ENCODE measurements at places on chromosomes 7 and 10.

DNA sequence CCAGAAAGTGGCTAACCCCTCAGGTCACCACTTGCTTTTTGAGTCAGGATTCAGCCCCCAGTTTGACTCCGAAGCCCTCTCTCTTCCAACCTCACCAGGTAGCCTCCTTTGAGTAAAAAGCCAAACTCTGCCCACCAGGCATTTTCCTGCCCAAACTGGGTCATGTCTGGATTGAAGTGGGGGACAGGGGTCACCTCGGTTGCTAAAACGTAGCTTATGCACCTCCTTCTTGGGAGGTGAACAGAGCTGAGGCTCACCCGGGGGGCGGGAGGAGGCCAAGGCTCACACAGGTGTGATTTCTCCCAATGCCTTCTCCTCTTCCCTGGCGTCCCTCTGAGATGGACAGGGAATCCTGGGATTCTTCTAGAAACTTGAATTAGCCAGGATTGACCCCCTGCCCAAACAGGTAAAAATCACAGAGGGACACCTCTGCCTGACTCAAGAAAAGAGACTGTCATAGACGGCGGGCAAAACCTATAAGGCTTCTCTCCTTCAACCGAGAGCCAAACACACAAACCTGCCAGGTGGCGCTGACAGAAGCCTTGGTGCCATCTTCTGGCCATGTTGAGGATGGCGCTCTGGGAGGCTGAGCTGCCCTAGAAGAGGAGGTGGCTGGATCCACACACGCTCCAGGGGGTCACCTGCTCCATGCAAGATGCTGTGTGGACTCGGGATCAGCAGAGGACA lies 51.6 kb downstream of the PRLHR start:
- peak; percentile 42 for DNase-seq

DNA sequence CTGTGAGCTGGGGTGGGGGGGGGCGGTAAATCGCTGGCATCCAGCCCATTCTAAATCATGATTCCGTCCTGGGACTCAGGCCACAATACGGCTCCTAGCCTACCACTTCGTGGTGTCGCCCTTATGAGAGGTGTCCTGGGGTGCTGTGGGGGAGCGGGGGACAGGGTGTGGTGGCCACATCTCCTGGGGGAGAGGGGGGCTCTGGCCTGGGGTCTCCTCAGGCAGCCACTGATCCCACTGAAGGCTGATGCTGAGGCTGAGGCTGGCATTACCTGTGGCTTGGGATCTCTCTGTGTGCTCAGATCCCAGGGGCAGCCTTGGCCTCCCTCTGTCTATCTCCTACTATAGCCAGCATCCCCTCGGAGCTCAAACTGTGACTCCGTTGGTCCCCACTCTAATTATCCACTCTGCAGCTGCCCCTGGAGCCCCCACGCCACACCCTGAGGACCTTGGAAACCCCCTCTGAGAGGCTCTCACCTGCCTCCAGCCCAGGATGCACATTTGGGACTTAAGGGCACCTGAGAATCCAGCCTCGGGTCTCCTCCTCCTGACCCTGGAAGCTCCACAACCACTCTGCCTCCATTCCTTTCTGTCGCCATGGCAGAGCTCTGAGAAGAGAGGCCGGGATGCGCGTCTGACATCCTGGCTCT lies 249.3 kb upstream of the TCERG1L start:
- no peak for DNase-seq

DNA sequence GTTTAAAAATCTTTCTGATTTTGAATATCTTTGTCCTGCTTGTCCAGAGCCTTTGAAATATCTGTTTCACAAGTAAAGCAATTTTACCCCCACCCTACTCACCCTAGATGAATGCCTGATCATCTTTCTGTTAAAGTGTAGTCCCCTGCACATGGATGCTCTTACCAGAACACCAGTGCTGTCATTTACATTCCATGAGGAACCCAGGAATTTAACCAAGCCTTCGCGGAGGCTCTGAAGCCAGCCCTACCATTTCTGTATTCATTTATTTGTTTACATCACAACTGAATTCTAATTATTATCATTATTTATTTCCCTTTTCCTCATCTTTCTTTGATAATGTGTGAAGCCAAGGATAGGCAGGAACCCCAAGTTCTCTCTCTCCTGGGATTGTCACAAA lies 167.8 kb upstream of the MYO3A start:
- DNase-seq: no peak

DNA sequence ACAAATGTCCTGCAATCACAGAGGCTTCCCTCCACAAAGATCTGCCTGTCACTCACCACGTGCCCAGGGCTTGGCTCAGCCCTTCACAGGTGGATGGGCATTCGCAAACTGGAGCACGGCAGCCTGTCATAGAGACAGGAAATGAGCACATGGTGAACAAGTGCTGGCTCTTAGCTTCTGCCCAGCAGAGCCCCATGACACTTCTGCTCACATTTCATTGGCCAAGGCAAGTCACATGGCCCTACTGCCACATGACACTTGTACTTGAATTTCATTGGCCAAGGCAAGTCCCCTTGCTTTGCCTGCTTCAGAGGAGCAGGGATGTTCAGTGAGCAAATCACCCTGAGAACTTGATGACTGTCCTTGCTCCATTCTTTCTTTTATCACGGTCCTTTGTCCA lies 110.8 kb upstream of the PPP2R2D start:
- no peak for DNase-seq

DNA sequence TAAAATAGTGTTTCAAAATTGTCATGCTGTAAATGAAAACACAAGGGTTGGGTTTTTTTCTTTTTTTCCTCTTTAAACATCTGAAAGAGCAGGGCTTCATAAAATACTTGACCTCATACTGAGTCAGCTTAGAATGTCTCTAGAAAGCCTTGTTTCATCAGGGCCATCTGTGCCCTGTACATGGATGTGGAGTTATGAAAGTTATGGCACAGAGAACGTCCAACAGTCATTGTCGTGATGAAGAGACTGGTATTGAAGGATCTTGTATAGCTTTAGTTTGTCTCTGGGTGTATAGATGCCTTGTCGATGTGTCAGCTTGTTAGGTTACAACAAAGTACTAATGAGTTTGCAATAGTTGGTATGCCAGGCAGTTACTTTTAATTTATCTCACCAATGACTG lies 127.3 kb downstream of the FAM204A start:
- no peak for DNase-seq

- no peak for DNase-seq
Observed at GRCh38 chr10:53597835-53598251, 825.3 kb upstream of the MBL2 start.

- no peak for DNase-seq
Observed at GRCh38 chr10:31479752-31480151, 160.7 kb downstream of the ZEB1 start.

DNA sequence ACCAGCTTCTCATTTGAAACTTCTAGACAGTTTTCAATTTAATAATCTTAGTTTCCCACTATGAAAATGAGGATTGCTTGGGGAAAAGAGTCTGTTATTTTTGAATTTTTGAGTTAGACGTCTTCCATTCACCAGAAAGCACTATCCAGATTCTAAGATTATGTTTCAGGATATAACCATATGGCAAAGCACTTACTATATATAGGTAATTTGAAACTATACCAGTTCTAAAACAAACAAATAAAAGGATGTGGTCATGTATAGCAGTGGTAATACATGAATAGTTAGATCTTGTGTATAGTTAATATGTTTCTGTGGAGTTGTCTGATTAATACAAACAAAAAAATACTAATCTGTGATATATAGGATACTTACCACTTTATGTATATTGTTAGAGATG lies 320.0 kb downstream of the EXOC4 start:
- no peak for DNase-seq

DNA sequence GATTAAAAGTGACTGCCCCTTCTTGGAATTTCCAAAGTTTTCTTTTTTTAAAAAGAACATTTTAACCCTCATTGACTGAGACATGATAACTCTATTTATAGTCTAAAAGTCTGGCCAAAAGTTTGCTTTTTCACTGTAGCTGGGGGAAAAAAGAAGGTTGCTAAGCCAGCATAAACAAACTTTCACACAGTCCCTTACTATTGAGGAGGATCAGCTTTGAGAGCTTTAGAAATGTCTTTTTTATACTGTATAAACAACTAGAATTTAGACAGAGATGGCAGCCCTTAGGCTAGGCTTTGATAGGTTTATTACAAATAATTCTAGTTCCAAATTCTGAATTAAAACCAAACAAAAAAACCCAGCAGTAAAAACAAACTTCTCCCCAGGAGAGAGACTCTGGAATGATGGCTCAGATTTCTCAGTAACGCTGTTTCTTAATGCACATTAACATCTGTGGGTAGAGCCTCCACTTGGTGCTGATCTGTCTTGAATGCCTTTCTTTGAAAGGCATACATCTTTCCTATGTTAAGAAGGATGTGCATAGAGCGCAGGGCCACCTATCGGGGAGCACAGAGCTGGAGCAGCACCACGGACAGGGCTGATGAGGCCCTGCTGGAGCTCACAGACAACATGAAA lies 100.9 kb upstream of the PDLIM1 start:
- no peak for DNase-seq

DNA sequence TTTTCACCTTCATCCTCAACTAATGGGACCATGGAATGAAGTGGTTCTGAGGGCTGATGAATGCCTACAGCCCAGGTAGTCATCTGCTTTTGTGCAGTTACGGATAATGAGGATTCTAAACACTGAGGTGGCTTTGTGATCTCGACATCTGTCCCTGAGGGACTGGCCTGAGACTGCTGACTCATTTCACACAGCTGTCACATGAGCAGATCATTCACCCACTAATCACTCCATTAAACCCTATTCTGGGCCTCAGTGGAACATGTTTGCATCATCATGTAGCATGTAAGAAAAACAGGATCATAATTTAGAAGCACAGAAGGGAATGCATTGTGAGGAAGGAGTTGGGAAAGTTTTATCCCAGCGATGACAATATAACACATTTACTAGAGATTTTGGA lies 79.4 kb upstream of the FEZF1 start:
- DNase-seq: no peak

DNA sequence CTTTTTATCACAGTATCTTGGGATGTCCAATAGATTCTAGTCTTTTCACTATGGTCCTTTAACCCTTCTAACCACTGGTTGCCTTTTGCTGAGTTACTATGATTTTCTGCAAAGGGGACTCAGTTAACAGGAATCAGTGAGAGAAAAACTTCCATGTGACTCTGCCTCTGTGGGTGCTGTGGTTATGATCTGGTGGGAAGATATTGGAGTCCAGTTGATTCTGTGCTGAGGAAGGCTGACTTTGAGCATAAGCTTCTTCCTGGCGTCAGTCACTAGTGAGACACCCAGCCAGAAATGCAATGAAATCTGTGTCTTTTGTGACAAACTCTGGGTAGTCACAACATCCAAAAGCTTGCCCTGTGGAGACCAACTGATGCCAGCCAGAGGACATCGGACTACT lies 648.0 kb downstream of the SUGCT start:
- DNase-seq: no peak

- no peak for DNase-seq
Observed at GRCh38 chr7:78427209-78427608, 628.6 kb downstream of the PHTF2 start.

- DNase-seq: no peak
Observed at GRCh38 chr7:39582536-39582935, 16.3 kb downstream of the YAE1 start.

DNA sequence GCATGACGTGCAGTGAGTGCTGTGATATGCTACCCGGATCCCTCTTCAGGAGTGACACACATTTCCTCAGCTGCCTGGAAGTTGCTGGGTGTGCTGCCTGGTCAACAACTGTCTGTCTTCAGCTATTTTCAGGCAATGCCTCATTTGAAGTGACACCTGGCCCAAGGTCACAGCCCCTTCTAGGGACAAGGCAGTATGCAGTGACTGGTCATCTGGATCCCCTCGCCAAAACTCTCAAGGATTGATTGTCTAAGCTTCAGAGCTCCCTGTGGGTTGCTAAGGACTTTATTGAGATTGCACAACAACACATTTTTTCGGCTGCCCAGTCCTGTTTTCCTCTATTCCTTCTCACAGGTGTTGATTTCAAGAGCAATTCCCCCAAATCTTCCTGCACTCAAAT lies 108.8 kb downstream of the GNAI1 start:
- no peak for DNase-seq

DNA sequence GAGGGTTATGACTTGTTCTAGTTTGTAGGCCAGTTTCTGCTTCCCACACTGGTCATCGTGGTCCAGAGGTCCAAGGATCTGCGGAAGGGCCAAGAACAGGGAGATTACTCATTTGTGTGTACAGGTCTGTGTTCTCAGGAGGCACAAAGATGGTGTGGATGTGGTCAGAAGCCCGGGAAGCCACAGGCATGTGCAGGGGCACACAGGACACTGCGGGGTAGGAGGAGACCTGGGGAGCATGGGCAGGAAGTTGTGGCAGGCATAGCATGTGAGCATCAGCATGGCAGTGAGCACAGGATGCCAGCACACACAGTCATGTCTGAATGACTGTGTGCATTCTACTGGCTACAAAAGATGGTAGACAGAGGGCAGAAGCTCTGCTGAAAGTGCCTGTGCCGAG lies 445.8 kb downstream of the PLXNA4 start:
- DNase-seq: no peak

DNA sequence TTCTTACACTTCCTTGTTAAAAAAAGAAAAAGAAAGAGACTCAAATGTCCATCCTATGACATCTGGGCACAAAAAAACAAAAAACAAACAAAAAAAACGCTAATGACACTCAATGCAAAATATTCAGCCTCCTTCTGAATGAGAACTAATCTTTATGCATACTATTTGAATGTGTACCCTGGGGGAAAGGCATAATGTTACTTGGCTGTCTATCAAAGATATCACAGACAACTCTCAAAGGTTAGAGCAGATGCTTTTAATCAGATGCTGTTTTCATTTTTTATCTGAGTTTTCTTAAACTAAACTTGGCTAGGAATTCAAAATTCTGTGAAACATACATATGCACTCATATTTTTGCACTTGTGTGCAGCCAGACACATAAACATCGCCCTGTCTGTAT lies 745.8 kb downstream of the CNTNAP2 start:
- DNase-seq: no peak

DNA sequence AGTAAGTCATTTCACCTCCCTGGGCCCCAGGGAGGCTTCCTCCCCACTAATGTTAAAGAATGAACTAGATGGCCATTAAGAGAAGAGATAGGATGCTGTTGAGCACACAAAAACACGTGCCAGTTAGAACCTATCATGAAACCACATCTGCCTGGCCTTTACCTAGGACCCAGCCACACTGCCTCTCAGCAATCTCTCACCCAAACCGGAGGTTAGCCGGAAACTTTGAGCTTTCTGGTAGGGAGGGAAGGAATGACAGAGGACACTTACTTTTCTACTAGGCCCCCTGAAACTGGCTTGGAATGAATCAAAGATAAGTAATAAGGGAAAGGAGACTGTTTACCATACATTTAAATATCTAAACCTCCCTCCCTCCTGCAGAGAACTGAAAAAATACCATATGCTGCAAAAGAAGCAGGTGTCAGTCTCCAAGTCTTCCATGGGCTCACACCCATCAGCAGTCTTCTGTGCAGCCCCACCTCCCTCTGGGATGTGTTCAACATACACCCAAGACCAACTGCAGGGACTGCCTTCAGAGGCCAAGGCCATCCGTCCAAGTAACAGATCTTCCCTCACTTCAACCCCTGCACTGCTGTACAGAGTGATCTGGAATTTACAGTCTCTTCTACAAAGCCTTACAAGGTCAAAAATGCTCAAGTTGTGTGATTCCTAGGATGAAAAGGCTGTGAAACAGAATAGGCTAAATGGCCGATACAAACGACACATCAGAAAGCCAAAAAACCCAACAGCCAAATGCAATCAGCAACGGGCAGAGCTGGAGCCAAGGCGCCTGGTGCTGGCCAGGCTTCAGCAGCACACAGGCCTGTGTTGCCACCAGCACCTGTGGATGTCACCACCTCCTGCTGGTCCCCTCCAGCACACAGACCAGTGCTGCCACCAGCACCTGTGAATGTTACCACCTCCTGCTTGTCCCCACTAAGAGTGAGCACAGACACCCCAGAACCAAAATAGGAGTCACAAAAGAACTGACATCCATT lies 42.4 kb downstream of the SORBS1 start:
- DNase-seq: no peak

- no peak for DNase-seq
Observed at GRCh38 chr7:90933984-90934383, 330.2 kb upstream of the FZD1 start.

Measured in T-helper 1 cell (primary cell).